ENCODE measurements at places on chromosomes 13 and 19.

DNA sequence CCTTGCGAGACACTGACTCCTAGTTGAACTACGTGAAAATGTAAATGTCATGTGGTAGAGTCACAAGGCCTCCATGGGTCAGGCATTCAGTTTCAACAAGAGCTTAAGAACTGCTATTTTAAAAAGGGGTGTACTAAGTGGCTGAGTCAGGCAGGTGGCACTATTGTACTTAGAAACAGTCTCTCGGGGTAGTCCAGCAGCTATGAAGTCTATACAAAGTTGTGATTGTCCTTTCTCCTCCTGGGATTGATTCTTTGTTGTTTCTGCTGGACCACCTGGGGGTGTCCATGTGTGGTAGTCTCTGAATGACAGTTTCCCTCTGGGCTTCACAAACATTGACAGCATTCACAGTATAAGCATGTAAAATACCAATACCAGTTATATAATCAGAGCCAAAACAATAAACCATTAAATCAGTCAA is 33.0 kb downstream of the UGGT2 start:
- peak; percentile 72 for DNase-seq

GRCh38 chr13:27961227-27962085 is 7.7 kb downstream of the CDX2 start:
- DNase-seq: no peak

GRCh38 chr19:32018014-32018413 is 327.4 kb upstream of the ZNF507 start:
- DNase-seq: peak; percentile 23

- DNase-seq: no peak
These were observed 10.1 kb upstream of the ZNF358 start for GRCh38 chr19:7505682-7506384.

DNA sequence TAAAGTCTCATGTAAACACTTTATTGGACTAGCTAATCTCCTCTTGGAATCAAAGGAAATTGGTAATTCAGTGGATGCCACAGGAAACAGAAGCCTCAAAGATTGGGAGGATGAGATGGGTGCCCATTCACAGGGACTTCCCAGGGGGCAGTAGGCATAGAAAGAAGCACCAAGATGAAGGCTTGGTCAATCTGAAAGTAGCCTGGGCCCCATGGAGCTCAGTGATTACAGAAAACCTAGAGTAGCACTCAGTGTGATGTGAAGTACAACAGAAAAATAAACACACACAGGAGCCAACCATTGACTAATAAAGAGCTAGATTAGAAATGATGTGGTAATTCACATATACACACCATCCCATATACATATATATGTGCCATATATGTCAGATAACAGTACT is 560.6 kb downstream of the TBC1D4 start:
- DNase-seq: no peak

GRCh38 chr19:13959141-13959961 is 7.0 kb downstream of the DCAF15 start:
- DNase-seq: no peak

- peak; percentile 66 for DNase-seq
These were observed 823 bp downstream of the TLE5 start for GRCh38 chr19:3061182-3062161.

- peak; percentile 96 for DNase-seq
These were observed at the start of gene CD320 for GRCh38 chr19:8307965-8308866. CD320 (minus strand) TSS chr19:8308358; CDS start chr19:8308290, 68 bp downstream.

- DNase-seq: peak; percentile 8
These were observed 185.8 kb downstream of the MZT1 start for GRCh38 chr13:72541674-72542073.

- peak; percentile 41 for DNase-seq
These were observed 333.7 kb upstream of the NBEA start for GRCh38 chr13:34608331-34608730.

DNA sequence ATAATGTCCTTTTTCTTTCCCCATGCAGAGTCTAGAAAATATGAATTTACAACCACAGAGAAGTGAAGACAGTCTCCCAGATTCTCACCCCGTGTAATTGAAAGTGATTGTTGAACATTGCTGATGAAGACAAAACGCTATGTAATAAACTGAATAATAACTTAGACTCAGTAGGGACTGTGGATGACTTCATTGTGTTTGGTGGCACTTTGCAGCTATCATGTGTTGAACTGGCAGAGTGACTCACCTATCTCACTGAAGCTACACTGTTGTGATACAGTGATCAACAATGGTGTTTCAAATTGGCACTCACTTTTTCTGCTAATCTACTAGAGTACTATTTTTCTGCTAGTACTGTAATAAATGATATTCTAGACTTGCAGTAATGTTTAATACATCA is 261.3 kb downstream of the DACH1 start:
- no peak for DNase-seq

DNA sequence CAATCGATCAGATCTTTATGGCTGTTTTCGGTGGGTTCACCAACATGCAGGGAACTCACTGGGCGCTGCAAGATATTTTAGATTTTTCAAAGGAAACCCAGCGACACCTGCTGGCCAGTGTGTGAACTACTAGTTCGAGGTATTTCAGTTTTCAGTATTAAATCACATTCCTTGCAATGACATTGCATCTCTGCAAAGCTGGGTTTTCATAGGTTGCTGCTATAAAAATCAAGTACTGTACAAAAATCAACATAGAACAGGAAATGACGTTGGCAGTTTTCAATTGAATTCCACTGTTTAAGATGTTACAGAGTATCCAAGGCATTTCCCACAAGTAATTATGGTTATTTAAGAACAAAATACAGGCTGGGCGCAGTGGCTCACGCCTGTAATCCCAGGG is 17.6 kb downstream of the LIG1 start:
- DNase-seq: peak; percentile 82

- DNase-seq: peak; percentile 35
These were observed 519 bp downstream of the PTPRS start for GRCh38 chr19:5339950-5340636.

DNA sequence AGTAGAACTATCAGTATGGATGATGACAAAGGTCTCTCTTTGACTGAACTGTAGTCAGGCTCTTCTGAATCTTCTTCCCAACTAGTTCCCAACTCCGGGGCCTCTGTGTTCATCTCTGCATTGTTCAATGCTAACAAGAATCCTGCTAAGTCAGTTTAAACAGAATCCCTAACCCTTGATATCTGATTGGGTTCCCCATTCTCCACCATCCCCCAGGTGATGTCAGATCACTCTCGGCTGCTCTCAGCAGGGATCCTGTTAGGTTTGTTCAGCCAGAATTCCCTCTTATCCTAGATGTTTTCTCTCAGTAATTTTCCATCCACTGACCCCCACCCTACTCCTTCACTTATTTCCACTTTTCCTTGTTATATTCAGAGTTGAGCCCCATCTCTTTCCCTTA is 223.6 kb downstream of the RGCC start:
- no peak for DNase-seq

GRCh38 chr13:25739376-25739775 is 312.4 kb downstream of the SHISA2 start:
- DNase-seq: peak; percentile 61

- no peak for DNase-seq
These were observed 57.3 kb upstream of the CEACAM8 start for GRCh38 chr19:42652021-42652420.

- DNase-seq: peak; percentile 70
These were observed 7.7 kb downstream of the N4BP2L2 start for GRCh38 chr13:32530841-32531253.

DNA sequence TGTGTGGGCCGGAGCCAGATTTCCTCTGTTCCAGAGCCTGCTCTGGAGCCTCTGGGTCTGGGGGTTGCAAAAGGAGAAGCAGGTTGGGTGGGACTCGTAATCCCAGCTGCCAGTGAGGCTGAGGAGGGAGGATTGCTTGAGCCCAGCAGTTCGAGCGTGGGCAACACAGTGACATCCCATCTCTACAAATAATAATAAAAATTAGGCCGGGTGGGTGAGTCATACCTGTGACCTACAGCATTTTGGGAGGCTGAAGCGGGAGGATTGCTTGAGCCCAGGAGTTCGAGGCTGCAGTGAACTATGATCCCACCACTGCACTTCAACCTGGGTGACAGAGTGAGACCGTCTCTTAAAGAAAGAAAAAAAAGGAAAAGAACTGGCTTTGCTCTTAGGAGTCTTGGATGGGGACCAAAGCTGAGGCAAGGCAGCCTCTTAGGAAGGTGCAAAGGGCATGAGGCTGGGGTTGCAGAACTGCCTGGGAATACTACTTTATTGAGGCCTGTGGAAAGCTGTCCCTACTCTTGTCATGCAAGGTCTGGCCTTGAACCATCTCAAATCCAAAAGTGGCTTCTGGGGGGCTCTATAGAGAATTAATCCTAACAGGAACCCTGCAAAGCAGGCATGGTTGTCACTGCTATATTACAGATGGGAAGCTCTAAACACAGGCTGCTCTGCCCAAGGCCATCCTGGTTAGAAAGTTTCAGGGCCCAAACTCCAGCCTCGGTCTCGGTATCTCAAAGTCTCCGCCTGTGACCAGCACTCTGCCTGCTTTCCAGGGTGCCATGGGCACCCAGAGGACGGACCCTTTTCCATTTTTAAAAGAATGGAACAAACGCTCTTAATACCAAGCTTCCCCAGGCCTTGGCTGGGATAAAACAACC is 880 bp upstream of the C19orf12 start:
- peak; percentile 12 for DNase-seq

- no peak for DNase-seq
These were observed 866.7 kb upstream of the SPRY2 start for GRCh38 chr13:81207636-81208035.

GRCh38 chr19:835210-835810 is 5.5 kb upstream of the PRTN3 start:
- peak; percentile 61 for DNase-seq

- DNase-seq: peak; percentile 93
These were observed at the start of gene ZNF418 for GRCh38 chr19:57934820-57935665. ZNF418 (minus strand) TSS chr19:57935402; CDS start chr19:57933822, 1,580 bp downstream.

DNA sequence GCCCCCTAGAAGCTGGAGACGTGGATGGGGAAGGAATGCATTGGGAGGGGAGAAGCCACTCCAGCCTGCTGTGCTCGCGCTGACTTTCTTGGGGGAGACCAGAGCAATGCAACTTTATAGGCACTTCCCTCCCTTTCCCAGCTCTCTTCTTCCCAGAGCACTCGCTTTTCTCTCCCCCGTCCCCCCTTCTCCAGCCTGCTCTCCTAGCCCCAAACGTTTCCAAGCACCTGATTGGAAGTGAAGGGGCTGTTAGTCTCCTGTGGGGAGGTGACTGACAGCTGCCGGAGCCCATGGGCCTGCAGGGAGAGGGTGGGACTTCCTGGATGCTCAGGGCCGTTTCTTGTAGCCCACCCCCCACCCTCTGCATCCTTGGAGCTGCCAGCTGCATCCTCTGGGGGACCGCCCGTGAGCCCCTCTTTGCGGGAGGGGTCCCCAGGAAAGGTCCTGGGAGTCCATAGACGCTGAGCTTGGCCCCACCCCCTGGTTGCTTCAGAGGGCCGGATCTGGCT is 2.5 kb downstream of the HDGFL2 start:
- DNase-seq: peak; percentile 81

GRCh38 chr13:42384265-42384664 is 112.3 kb downstream of the AKAP11 start:
- no peak for DNase-seq

- peak; percentile 77 for DNase-seq
These were observed 4.2 kb downstream of the PRR36 start for GRCh38 chr19:7869910-7870511.

- no peak for DNase-seq
These were observed 6.1 kb upstream of the C13orf46 start for GRCh38 chr13:113979791-113980471.

DNA sequence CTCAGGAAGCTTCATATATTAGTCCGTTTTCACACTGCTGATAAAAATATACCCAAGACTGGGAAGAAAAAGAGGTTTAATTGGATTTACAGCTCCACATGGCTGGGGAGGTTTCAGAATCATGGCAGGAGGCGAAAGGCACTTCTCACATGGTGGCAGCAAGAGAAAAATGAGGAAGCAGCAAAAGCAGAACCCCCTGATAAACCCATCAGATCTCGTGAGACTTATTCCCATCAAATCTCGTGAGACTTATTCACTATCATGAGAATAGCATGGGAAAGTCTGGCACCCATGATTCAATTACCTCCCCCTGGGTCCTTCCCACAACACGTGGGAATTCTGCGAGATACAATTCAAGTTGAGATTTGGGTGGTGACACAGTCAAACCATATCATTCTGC is 23.1 kb downstream of the FLT3 start:
- DNase-seq: no peak

DNA sequence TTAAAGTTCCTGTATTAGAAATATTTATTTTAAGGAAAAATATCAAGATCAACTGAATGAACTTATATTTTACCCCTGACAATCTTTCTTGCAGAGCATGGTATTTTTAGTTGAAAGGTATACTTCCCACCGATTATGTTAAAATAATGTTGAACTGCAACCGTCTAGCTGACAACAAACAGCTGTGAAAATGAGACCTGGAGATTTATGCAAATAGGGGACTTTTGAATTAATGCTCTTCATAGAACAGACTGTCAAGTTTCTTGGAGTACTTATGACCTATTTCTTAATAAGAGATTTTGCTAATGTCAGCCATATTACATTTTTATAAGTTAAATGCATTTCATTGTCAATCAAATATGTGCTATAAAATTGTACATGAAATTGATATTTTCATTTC is 210.9 kb downstream of the NALCN start:
- DNase-seq: no peak

- no peak for DNase-seq
These were observed 90.4 kb upstream of the PEG3 start for GRCh38 chr19:56930647-56931535.

GRCh38 chr13:73090823-73091187 is 32.0 kb downstream of the KLF5 start:
- no peak for DNase-seq

GRCh38 chr13:29707876-29708543 is 112.5 kb upstream of the SLC7A1 start:
- peak; percentile 16 for DNase-seq

GRCh38 chr13:77544758-77545338 is 9.3 kb downstream of the SCEL start:
- DNase-seq: no peak

GRCh38 chr19:4911314-4911713 is 2.0 kb downstream of the UHRF1 start:
- DNase-seq: no peak

GRCh38 chr13:51236491-51236792 is 14.2 kb downstream of the FAM124A start:
- no peak for DNase-seq

- peak; percentile 12 for DNase-seq
These were observed 763.5 kb upstream of the GPC6 start for GRCh38 chr13:92463134-92463533.

DNA sequence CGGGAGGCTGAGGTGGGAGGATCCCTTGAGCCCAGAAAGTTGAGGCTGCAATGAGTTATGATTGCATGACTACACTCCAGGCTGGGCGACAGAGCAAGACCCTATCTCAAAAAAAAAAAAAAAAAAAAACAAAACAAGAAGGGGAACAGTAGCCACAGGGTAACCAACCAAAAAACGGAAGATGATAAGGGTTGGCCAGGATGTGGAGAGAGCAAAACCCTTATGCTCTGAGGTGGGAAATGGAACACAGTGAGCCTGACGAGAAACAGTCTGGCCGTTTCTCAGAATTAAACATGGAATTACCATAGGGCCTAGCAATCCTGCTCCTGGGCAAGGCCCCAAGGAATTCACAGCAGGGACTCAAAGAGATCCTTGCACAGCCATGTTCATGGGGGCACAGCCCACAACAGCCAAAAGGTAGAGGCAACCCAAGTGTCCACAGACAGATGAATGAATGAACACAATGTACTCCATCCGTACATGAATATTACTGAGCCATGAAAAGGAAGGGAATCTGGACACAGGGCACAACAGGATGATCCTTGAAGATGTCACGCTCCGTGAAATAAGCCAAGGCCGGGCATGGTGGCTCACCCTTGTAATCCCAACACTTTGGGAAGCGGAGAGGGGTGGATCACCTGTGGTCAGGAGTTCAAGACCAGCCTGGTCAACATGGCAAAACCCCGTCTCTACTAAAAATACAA is 11.3 kb downstream of the NMRK2 start:
- DNase-seq: no peak
